ENCODE measurements at places on chromosomes 4 and X.

GRCh38 chr4:66073961-66074360 lies 403.7 kb upstream of the EPHA5 start:
- DNase-seq: no peak

DNA sequence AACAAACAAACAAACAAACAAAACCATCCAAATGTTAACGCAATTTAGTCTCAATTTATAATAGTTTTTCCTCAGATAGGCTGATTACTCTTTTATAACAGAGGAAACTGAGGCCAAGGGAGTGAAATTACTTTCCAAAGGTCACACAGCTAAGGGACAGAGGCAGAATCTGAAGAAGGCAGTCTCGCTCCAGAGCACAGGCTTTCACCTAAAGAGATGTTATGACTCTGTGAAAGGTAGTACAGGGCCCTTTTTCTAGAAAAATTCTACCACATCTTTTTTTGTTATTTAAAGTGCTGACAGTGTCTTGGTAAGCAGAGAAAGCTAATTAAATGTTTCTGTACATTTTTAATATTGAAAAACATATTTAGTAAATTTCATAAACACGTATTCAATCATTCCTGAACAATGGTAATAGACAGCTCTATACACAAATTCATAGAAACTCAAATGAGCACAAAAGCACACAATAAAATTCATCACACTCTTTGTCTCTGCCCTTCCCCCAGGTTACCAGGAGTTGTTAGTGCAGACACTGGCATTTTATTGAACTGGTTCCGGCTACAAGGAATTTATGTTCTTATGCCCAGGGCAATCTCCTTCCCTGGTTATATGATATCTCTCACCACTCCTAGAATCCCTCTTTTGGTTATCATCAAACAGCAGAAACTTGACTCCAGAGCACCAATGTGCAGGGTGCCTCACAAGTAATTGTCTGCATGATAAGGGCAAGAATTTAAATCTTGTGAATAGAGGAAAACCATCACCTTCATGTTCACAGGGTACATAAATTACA lies 7.7 kb upstream of the APBB2 start:
- no peak for DNase-seq

DNA sequence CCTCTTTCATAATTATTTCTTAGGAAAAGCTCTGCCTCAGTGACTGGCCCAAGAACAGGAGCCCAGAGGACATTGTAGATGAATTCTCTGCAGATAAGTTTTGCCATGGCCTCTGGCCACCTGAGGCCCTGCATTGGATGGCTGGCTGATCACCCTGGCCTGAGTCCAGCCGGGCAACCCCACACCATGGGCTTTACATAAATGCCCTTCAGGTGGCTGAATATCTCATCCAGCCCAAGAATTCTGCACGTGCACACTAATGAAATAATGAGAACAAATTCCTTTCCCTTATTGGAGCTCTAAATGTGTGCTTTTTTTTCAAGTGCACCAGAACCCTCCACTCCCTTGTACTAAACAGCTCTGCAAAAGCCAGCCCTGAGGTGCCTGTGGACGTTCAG lies 65.7 kb downstream of the IRF2 start:
- no peak for DNase-seq

- DNase-seq: no peak
Observed at GRCh38 chr4:68466185-68466584, 18.9 kb downstream of the TMPRSS11E start.

DNA sequence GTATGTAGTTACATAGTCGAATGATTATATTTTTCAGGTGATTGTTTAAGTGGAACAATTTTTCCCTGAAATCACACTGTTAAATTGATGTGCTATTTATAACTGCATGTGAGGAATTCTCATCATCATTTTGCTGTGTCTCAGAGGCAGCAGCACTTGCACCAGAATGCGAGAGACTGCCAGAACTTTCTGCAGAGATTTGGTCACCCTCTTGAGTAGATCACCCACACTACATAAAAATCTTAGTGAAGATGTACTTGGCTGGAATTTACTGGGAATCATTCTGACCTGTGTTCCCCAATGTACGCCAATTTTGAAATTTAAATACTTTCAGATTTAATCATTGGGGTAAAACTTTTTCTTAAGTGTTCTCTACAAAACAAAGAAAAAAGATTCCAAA lies 5.4 kb downstream of the UGT2B4 start:
- no peak for DNase-seq

DNA sequence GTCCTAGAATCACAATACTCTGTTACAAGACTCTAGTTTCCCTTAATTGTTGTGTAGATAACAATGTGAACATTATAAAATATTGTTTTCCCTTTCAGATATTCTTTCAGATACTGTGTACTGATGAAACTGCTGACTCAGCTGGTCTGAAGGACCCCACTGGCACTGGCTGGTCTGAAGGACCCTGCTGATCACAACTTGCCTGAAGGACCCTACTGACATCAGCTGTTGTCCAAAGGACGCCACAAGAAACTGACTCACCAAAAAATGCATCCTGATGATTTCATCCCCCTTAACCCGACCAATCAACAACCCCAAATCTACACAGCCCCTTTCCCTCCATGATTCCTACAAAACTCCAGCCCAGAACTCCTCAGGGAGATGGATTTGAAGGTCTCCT lies 258.8 kb upstream of the GNPDA2 start:
- no peak for DNase-seq

GRCh38 chr4:53306729-53307128 lies 59.1 kb downstream of the SCFD2 start:
- no peak for DNase-seq

All from HEK293T (cell line).